Chondrocyte (in vitro differentiated cells): ENCODE measurements at places on chromosomes 2 and 18. TPM values are rescaled to one million over a fixed set of nuclear protein-coding genes. Genes with fewer than 3 reads are reported as not detected.

Gene NEDD4L
- 21.6 to 27.6 TPM (median 25.8 TPM) in 3 replicates for total RNA-seq

Gene C2orf80
- total RNA-seq: not detected in 3 replicates

DNA sequence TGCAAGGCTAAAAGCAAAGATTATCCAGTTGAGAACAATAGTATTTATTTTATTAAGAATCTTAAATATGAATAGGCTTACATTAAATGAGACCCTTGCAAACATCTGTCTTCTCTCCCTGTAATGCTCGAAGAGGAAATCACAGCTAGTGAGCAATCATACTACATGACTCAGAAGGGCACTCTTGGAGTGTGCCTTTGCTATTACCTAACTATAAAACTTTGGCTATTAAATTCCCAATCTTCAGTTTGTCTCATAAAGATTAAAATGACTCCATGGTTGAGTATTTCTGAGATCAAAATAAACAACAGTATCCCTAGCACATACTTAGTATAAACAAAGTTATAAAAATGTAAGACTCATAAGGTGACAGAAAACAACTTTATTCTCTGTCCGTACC, 296.9 kb downstream of the KCNJ3 start:
- DNase-seq: no peak

- no peak for DNase-seq
Measured at GRCh38 chr2:180246268-180246667, 239.2 kb upstream of the CWC22 start.

Gene SLC40A1
- total RNA-seq: 15.0 to 21.7 TPM (median 20.3 TPM) in 3 replicates

Gene SPR
- 8.9 to 13.5 TPM (median 12.8 TPM) in 3 replicates for total RNA-seq

GRCh38 chr2:127656569-127657231, 10.7 kb downstream of the GPR17 start:
- DNase-seq: no peak

DNA sequence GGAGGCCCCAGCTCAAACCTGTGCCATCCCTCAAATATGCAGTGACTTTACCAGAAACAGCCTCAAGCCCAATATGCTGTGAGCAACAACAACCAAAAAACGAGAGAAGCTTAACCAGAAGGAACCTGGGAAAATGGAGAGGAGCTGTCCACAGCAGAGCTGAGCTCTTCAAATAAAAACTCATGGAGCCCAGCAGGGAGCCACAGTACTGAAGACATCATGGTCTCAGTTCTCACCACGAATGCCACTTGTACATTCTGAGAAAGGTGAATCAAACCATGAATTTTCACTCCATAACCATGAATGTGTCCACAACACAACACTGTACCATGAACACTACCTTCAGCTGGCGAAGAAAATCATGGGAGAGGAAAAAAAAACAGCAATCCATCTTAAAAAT, 50.5 kb downstream of the KLHL14 start:
- no peak for DNase-seq

DNA sequence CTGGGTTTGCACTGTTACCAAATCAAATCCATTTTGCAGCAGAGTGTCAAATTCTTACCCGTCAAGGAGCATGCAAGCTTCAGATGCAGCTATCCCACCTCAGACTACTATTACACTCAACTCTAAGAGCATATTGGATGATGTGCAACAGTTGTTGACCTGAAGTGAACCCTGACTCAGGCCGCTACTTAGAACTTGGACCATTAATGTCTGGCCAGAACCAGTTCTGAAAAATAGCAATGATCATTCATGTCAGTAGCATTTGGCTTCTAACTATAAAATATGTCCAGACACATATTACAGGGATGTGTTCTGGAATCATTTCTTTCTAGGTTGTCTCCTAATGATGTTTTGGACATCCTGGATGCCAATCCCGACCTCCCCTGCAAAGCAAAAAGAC, 135.5 kb upstream of the PKDCC start:
- DNase-seq: no peak

GRCh38 chr18:58768293-58768974, 96.2 kb upstream of the ZNF532 start:
- peak; percentile 95 for DNase-seq

DNA sequence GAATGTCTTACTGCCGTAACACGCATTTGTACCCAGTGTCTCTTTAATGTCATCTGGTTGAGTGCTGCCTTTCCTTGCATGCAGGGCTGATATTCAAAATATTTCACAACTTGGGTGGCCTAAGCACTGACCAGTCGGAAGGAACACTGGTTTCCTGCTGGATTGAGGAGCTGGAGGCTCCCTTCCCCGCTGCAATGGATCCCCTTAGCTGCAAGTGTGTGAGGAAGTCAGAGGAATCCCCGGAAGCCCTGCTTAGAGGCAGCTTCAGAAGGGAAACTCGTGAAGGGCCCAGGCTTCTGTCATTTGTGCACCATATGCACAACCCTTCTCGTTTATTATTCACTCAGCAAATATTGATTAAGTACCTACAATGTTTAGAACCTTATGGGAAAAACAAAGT, 33.2 kb upstream of the SP3 start:
- DNase-seq: no peak

GRCh38 chr2:47026748-47027534, 111.3 kb upstream of the MCFD2 start:
- peak; percentile 72 for DNase-seq

Gene IL1RN
- not detected in 3 replicates for total RNA-seq

DNA sequence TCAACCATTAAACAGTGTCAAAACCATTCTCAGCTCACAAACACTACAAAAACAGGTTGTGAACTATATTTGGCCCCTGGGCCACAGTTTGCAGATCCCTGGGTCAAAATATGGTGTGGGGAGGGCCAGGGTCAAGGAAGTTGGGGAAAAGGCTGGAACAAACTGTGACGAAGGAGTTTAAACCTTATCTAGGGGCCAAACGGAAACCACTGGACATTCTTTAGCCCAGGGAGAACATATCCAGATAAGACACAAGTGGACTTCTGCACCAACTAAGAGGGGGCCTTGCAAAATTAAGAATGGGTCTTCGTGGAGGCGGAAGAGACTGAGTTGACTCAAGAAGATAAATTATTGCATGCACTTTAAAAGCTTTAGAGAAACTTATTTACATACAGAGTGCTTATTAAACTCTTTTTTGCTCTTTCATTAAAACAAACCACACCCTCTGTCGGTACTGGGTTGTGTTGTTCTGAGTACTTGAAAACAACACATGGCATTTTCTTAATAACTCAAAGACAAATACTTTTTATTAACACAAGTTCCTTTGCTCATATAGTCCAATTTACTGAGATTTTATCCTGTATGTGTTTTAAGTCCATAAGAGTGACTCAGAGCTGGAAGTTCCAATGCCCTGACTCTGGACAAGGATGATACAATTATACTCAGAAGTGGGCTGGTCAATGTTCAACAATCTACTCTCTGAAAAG, 5.3 kb upstream of the ASAP2 start:
- no peak for DNase-seq

- no peak for DNase-seq
Measured at GRCh38 chr2:11140492-11140891, 14.8 kb upstream of the SLC66A3 start.

Gene PTMA
- total RNA-seq: 391 to 435 TPM (median 409 TPM) in 3 replicates

Gene MAPK4
- total RNA-seq: 0.28 to 0.30 TPM in 2 of 3 replicates, not detected in the other

Gene TRABD2A
- 0.37 to 1.2 TPM (median 0.82 TPM) in 3 replicates for total RNA-seq

Gene MYOM1
- total RNA-seq: 1.2 to 1.5 TPM (median 1.5 TPM) in 3 replicates

GRCh38 chr18:23196119-23197007, 61.1 kb downstream of the CABLES1 start:
- no peak for DNase-seq

Gene PTGR3
- 8.9 to 10.4 TPM (median 10.3 TPM) in 3 replicates for total RNA-seq

DNA sequence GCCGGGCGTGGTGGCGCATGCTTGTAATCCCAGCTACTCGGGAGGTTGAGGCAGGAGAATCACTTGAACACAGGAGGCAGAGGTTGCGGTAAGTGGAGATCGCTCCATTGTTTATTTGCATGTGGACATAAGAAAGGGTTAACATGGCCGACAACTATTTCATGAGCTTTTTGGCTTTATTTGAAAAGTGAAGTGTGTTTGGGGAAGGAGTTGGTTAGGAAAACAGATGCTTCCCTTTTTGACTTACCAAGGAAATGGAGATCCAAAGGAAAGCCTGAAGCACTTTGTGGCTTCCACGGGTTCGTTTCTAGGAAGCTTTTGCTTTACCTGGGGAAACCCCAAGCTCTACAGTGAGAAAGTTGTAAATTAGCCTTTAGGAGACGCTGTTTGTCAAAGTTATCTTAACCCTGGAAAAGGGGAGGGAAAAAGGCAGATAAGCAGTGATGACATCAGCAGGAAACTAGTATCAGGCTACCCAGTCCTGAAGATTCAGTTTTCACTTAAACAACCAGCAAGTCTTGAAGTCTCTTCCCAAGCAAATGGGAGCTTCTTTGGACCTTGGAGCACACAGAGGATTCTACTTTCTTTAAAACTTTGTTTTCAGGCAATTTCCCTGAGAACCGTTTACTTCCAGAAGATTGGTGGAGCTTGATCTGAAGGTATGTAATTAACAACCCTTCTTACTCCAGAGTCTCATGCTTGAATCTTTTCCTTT, at the start of gene CASP10:
TSS of gene CASP10 (plus strand) at position 492 of the 715 bp plus-strand sequence. CDS start 2,637 bp downstream, outside the sequence.
- no peak for DNase-seq

DNA sequence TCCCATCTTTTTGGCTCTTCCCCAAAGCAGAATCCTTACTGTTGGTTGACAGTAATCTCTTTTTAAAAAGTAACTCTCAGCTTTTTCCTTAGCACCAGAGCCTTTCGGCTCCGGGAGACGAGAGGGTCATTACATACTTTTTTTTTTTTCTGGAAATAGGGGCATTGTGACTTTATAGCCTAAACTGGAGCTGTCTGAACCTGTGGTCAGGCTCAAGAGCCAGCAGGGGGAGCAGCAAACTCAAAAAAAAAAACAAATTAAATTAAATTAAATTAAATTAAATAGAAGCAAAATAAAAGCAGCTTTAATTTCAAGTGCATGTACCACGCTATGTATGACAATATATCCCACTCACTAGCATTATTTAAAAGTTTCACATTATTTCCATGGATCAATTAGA, 156.6 kb downstream of the DTNA start:
- no peak for DNase-seq

- DNase-seq: no peak
Measured at GRCh38 chr2:37881397-37881796, 43.7 kb upstream of the RMDN2 start.

Gene EVA1A
- 19.8 to 27.3 TPM (median 20.9 TPM) in 3 replicates for total RNA-seq
